ENCODE measurements at places on chromosomes 2 and 18. TPM values are rescaled to one million over a fixed set of nuclear protein-coding genes. Genes with fewer than 3 reads are reported as not detected.

The C1QL2 gene
- total RNA-seq = not detected

The ADAM23 gene
- total RNA-seq = 0.92 TPM

The SCG2 gene
- total RNA-seq = 0.06 TPM

- DNase-seq = no peak
Measured at GRCh38 chr2:198852248-198852647, 605.5 kb downstream of the SATB2 start.

- DNase-seq = no peak
Measured at GRCh38 chr18:49273241-49273880, 187.1 kb downstream of the DYM start.

GRCh38 chr18:10322004-10322403 lies 132.4 kb upstream of the APCDD1 start:
- DNase-seq = no peak

- DNase-seq = no peak
Measured at GRCh38 chr2:227871375-227871791, at the start of gene DAW1. Gene DAW1, plus strand, starts transcription at chr2:227871631. Its CDS starts 59 bp downstream, at chr2:227871690.

GRCh38 chr2:48984922-48985321 lies 169.4 kb downstream of the FSHR start:
- no peak for DNase-seq

DNA sequence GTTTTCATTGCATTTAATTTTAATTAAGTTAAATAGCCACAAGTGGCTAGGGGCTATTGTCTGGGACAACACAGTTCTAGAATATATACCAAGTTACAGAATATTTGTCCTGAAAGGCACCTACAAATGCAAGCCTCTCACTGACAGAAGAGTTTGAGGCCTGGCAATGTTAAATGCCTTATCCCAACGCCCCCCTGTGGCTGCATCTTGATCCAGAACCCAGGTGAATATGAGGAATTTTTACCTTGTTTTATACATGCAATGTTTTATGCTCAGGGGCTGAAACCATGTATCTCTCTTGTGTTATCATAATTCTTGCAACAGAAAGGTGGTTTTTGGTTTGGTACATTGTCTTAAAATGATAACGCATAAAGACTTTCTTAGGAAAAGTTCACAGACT lies 71.8 kb upstream of the SEC11C start:
- DNase-seq = no peak

DNA sequence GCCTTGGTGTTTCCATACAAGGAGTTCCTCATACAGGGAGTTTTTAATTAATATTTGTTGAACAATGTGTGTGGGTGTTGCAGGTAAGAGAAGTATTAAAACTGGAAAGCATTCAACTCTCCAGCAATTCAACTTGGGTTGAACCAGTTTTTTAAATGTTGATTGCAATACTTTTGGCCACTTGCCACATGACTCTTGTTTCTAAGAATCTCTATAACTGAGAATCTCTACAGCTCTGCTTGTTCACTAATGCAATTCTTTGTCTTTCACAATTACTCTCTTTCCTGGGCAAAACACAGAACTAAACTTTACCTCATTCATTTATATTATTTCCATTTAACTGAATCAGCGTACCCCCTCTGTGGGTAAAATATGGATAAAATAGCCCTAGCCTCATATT lies 429.4 kb downstream of the ARHGAP15 start:
- peak; percentile 25 for DNase-seq

DNA sequence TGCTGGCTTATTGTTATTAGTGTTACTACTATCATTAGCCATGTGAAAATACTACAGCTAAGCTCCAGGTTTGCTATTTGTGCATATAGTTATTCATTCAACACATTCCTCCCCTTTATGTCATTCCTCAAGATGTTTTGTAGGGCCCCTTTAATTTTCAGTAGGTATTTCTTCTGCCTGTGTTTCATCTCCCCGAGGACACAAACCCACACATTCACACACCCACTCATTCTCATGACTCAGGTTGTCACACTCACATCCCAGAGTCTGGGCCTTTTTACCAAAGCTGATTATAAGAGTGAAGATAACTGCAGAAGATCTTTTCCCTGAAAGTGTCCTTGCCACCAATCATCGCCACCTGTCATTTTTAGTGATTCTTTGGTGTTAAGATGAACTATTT lies 68.6 kb upstream of the SPOPL start:
- peak; percentile 45 for DNase-seq

All from epithelial cell of proximal tubule (primary cell).